GM20000 (cell line): ENCODE measurements at places on chromosomes 5 and 9.

- DNase-seq: no peak
Measured at GRCh38 chr9:74557571-74557970, 60.4 kb downstream of the RORB start.

DNA sequence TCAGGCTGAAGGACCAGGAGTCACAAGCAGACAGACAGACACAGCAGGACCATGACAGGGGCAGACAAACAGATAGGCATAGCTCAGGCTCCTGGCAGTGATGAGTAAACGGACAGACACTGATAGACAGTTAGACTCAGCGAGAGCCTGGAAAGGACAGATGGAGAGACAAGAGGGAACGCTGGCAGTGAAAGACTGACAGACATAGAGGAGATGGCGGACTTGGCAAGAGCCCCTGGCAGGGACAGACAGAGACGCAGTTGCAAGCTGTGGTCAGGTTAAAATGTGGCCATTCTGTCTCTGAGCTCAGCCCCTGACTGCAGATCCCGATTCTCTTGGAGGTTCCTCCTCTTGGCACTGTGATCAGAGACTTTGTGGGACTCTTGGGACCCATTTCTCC lies 13.6 kb downstream of the CSF2 start:
- DNase-seq: no peak

- DNase-seq: no peak
Measured at GRCh38 chr9:137836831-137837241, 40.7 kb upstream of the CACNA1B start.

DNA sequence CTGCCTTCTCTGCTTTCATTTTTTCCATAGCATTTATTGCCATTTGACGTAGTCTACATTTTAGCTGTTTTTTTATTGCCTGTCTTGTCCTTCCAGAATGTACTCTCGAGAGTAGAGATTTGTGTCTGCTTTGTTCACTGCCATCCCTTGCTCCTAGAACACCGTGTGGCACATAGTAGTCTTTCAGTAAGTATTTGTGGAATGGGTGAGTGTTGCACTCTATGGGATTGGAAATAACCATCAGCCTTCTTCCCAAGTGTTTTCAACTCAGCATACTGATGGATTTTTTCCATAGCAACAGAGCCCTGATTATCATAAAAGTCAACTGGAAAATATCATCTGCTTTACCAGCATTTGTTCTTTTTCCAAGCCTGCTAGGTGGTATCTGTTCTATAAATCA lies 462.6 kb downstream of the ENC1 start:
- DNase-seq: no peak

DNA sequence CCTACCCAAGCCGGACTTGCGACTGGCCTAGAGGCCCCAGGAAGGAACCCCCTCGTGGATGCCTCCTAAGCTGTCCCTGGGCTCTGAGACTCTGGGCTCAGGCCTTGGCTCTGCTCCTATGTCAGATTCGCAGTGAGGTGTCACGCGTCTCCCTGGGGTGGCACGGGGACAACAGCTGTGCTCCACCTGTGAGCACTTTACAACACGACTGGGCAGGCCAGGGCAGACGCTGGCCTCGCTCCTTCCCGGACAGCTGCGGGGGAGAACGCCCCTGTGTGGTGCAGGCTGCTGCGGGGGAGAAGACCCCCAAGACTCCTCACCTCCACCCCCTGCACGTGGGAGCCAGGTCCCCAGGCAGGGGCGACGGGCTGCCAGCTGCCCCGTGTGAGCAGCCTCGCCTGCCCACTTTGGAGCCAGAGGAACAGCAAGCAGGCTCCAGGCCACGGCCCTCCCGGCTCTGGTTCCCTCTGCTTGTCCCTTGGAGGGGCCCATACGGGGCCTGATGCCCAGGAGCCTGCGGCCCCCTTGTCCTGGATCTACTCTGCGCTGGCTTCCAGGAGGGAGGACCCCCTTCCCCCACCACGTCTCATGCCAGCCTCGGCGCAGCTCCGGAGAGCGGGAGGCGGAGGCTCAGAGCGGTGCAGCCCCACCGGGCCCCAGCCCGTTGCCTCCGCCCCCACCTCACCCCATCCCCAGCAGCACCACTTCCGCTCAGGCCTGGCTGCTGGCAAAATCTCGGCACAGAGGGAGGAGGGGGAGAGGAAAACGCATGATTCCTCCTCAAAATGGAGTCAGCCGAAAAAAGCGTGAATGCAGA lies 36.0 kb downstream of the SARDH start:
- no peak for DNase-seq

DNA sequence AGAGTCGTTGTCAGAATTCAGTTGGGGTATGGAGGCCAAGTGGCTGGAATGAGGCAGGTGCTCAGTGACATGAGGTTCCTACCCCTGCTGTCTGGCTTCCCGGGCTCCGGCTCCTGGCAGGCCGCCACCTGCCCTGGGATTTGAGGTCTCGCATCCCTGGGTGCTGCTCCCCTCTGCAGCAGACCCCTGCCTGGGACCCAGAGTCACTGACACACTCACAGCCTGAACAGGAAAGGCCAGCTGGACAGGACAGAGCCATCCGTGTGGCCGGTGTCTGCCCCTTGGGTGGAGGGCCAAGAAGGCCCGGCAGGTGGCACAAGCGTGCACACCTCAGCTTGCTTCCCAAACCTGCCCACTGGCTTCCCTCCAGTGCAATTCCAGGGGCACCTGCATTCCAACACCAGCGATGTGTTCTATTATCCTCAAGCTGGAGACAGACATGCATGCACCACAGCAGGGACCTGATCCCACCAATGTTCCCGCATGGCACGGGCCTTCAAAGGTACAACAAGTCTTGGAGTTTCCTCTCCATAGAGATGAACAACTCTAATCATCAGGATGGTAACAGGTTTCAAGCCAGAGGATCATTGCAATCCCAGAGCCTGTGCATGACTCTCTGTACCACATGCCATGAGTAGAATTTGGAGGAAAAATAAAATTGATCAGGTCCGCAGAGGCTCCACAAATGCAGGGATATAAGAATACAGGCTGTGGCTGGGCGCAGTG lies 45.6 kb upstream of the RNF130 start:
- DNase-seq: no peak

DNA sequence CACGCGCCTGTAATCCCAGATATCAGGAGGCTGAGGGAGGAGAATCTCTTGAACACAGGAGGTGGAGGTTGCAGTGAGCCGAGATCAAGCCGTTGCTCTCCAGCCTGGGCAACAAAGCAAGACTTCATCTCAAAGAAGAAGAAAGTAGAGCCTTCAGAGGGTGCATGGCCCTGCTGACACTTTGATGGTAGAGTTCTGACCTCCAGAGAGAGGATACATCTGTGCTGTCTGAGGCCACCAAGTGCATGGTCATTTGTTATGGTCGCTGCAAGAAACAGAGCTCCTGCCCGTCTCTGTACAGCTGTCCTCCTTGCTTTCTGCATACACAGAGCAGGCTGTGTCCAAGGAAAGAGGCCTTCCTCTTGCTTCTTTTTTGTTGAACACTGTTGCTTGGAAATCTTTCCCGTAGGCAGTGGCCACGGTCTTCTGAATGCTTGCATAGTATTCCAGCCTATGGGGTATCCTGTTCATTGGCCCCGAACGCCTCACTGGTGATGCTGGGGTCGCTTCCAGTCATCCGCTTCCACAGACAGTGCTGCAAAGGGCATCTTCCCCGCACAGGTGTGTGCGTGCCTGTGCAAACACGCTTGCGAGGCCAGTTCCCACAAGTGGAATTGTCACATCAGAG lies 36.8 kb upstream of the UNC5A start:
- no peak for DNase-seq

- no peak for DNase-seq
Measured at GRCh38 chr9:121883281-121884056, 209.6 kb downstream of the TTLL11 start.

- no peak for DNase-seq
Measured at GRCh38 chr5:32753765-32754164, 42.6 kb downstream of the NPR3 start.

DNA sequence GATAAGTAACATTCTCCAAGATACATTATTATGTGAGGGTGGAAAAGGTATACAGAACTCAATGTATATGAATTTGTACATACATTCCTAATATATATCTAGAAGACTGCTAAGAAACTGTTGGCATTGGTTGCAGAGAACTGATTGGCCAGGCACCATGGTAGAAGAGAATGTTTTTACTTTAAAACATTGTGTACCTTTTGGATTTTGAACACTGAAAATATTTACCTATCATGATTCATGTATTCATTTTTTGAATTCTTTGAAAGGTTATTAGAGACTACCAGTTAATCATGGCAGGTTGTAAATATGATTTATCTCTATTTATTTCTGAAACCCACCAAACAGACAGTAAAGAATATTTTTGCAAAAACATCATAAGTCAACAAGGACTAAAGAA lies 41.2 kb upstream of the ADRB2 start:
- no peak for DNase-seq

DNA sequence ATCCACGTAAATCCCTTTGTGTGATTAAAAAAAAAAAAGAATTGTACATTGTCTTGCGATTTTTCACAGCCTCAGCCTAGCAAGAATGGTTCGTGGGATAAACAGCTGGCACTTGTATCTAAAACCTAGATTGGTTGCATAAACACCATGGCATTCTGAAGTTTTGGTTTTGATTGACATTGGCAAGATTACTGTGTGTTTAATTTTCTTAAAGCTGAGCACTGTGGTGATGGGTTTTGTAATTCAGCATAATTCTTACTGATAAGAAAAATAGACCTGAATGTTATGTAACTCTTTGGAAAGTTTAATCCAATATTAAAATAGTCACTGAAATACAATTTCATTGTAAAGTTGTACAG lies 23.4 kb upstream of the ANKRD18A start:
- no peak for DNase-seq

DNA sequence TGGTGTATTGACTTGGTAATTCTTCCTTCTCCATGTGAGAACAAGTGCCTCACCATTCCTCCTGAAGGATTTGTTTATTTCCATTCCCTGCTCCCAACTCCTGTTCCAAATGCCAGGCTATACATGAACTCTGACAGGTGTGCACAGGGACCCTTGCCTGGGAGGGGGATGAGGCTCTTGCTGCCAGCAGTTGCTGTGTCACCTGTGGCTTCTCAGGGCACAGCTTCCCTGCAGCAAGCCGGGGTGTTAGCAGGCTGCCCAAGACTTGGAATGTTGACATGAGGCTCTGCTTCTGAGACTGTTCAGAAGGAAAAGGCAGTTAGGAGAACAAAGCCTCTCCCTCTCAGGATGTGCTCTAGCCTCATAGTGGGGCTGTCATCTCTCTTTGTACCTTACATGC lies 131.3 kb downstream of the DOCK2 start:
- no peak for DNase-seq

DNA sequence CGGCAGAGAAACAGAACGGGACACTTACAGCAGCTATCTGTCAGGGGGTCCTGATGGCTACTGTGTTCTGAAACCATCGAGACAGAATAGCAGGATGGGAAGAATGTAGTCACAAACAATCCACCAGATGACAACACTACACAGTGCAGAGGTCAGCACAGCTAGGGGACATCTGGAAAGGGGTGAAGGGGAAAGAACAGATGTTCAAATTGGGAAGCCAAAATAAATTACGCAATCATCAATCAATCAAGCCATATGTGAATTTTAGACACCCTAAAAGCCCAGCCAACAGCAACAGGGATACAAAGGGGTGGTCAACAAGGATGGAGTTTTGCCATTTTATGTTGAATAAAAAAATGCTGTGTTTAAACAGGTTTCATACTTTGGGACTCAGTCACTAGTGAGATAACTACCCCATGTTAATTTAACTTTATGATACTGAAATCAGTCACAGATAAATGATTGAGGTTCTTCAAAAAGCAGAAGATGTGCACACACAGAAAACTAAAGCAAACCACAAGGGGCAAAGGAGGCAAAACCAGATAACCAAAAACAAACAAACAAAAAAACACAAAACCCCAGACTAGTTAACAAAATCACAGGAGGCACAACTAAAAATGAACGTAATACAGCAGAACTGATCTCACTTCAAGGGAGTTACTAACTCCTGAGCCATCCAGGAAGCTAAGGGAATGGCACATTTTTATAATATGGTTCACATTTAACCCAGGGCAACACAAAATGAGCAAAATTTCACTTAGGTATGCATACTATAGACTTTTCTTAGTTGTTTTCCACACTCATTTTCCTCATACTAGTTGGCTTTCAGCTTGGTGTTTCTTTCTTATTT lies 65.9 kb downstream of the HABP4 start:
- DNase-seq: no peak

DNA sequence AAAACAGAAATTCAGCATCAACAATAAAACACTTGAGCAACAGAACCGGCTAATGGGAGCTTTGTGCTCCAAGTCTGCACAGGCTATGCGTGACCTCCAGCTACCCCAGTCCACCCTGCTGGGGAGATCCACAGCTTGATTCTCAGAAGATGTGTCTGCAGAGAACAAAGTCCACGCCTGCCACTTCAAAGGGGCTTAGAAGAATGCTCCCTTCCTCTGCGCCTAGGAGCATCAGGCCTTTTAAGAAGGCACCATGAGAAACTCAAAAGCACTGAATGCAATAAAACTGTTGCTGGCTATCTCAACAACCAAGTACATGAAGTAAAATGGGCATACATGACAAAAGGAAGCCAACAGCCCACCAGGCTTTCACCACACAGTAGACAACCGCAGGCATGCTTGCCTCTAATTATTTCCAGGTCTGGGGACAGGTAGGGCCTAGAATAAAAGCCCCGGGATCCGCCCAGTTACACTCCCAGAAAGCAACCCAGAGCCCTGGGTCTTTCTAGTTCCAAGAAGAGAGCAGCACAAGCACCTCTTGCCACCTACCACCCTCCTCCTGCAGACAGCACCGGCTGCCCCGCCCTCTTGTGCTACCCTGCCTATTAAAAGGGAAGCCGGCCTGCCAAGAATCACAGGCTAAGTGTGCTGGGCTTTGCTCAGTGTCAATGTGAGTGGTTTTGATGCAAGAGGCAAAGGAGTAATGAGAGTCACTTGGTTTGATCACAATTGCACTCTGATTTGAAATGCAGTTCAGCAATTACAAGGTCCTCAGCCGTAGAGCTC lies 123.2 kb downstream of the SPOCK1 start:
- DNase-seq: no peak

GRCh38 chr5:42496397-42497156 lies 73.3 kb downstream of the GHR start:
- DNase-seq: no peak
